Caudate nucleus (tissue), 63 donors: ENCODE measurements at places on chromosomes 13 and 19.

DNA sequence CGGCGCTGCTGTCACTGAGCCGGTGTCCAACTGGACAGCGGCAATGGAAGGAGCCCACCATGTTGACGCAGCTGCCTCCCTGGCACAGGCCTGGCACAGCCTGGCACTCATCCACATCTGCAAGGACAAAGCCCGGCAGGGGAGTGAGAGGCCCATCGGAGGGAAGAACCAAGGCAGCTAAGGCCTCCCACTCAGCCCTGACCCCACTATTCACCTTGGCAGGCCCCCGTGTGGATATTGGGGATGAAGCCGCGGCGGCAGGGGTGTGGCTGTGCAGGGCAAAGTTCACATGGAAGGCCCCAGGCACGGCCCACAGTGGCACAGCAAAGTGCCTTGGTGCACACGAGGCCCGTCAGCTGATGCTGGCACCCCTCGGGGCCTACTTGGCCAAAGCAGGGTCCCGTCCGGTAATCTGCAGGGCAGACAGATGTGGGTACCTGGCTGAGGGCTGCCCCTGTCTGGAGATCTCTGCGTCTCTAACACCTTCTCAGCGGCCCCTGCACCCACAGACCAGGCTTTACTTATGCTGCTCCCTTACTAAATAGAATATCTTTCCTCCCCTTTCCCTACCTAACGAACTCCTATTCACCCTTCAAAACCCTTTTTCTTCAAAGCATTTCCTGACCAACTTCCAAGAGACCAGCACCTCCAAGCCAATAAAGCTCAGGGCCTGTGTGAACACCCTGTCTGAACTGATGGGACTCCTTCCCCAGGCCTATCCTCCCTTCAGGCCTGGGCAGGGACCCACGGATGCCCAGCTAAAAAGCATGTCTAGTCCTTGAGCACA is 7.5 kb downstream of the FBN3 start:
- no peak for DNase-seq

- DNase-seq = no peak
Observed at GRCh38 chr19:48661711-48662090, 11.1 kb downstream of the NTN5 start.

GRCh38 chr13:44879452-44880058 is 109.7 kb downstream of the NUFIP1 start:
- no peak for DNase-seq

- no peak for DNase-seq
Observed at GRCh38 chr19:4077800-4078684, 11.3 kb upstream of the ZBTB7A start.

DNA sequence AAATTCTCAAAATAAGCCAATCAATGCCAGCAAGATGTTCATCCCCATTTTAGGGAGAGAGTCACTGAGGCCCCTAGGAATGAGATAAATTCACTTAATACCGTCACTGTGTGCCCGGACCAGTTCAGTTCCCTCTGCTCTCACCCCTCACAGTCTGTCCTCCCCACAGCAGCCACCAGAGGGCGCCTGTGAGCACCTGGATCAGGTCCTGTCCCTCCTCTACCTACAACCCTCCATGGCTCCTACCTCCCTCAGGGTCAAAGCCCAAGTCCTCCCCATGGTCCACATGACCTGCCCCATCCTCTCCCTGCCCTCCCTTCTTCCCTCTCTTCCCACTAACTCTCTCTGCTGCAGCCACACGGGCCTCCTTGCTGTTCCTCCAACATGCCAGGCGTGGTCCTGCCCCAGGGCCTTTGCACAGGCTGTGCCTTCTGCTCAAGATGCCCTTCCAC is 42.0 kb upstream of the NFIC start:
- peak; percentile 2 for DNase-seq
